ENCODE measurements at places on chromosomes 6 and 20. TPM values are rescaled to one million over a fixed set of nuclear protein-coding genes. Genes with fewer than 3 reads are reported as not detected.

DNA sequence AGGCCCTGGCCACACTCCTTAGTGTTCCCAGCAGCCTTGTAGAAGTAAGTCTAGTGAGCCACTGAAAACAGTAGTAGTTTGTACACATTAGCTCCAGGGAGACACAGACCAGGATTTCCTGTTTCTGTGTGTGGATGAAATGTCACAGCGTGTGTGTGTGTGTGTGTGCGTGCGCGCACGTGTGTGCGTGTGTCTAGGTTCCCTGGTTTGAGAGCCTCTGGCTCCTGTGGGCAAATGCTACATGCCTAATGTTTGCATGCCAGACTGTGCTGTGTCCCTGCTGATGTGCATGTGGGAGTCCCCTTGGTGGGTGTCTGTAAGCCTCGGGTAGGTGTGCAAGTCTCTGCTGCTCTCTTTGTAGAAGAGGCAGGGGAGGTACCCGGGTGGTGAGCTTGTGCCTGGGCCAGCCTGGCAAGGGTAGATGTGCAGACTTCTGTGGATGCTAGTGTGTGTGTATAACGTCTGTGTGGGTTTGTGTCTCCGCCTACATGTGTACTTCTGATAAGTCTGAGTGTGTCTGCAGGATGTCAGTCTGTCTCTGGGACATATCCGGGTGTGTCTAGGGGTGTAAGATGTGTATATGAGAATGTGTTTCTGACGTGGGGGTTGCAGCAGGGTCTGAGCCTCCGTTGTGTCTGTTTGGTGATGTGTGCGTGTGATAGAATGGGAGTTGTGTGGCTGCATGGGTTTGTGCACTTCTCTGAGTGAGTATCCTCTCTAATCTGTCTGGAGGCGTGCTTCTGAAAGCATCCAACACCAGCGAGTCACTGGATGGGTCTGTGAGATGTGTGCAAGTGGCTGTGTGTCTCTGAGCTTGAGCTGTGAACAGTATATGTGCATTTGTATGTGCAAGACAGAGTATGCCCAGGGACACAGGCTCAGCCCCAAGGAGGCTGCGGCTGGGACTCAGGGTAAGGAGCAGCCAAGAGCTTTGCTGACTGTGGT lies 19.0 kb upstream of the TLDC2 start:
- no peak for DNase-seq

CCN5 gene
- 47.1 TPM for total RNA-seq

EYS gene
- total RNA-seq: 1.4 TPM

MDFI gene
- 51.4 TPM for total RNA-seq

GRCh38 chr20:48398506-48399449 lies 429.0 kb downstream of the PREX1 start:
- DNase-seq: no peak

RAB32 gene
- total RNA-seq: 45.8 TPM

DNA sequence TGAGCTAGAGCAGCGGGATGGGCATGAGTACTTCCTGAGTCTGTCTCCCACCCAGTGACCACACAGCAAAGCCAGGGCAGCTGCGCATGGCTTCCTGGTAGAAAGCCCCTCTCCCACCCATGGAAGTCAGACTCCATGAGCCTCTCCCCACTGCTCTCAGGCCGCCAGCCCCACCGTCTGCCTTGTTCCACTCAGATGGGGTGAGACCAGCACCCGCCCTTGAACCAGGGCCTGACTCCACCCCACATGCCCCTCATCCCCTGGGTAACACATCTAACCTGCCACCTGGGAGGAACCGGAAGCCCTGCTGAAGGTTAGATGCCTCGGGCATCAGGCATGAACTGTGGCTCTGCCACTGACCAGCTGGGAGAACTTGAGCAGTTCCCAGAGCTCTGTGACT lies 227.8 kb downstream of the NRN1 start:
- no peak for DNase-seq

DNA sequence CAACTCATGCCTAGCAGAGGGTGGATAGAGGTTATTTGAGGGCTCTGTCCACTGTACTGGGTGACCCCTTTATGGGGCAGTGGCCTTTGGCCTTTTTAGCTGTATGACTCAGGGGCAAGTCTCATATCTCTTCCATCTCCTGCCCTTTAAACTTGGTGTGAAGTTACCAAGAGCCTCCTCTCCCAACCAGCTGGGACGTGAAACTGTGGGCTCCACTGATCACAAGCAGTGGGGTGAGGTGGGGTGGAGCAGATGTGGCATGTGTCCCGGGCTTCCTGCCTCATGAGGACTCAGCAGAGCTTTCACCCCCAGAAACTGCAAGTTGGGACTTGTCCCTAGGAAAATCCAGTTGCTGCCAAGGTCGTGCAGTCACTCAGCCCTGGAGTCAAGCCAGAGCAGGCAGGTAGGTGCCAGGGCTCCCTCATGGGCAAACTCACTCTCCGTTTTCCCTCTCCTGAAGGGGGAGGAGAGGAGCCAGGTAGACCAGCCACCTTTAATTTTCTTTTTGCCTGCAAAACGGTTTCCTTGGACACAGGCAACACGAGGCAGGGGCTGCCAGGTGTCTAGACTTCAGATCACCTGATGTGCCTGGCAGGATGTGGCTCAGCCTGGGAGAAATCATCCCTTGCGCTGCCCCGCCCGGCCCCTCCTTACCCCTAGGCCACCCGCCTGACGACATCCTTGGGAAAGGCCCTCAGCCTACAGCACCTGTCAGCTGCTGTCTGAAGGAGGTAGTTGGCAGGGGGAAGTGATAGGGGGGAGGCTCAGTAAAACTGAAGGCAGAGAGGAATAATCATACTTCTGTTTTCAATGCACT lies 4.0 kb downstream of the CDKN1A start:
- no peak for DNase-seq

- no peak for DNase-seq
Observed at GRCh38 chr20:50229156-50229607, 38.6 kb downstream of the CEBPB start.

DNA sequence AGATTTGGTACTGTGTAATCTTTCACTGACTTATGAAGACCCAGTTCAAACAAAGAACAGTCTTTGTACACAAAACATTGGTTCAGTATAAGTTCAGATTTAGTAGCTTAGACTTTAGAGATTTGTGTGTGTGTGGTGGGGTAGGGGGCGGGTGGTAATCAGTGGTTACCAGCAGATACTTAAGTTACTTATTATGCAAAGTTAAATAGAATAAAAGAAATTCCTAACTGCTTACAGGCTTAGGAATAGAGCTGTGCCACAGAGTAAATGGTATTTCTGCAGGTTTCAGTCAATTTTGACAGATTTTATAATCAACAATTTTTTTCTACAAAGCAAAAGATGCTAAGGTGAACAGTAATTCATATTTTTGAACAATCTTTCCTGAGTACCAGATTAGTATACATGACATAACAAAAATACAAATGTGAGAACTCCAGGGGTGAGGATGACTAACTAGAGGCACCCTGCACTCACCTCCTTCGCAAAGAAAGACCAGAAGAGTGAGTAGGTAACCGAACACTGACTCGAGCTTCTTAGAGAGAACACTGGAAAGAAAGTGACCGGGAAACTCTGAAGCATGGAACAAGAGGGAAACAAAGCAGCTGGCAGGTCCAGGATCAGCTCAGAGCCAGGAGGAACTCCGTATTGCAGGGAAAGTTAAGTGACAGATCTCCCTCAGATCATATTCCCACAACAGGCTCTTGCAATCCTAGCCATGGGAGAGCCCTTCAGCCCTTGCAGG lies 560.6 kb downstream of the COL12A1 start:
- no peak for DNase-seq

- DNase-seq: no peak
Observed at GRCh38 chr6:166662690-166663089, 35.6 kb upstream of the RPS6KA2 start.

DNA sequence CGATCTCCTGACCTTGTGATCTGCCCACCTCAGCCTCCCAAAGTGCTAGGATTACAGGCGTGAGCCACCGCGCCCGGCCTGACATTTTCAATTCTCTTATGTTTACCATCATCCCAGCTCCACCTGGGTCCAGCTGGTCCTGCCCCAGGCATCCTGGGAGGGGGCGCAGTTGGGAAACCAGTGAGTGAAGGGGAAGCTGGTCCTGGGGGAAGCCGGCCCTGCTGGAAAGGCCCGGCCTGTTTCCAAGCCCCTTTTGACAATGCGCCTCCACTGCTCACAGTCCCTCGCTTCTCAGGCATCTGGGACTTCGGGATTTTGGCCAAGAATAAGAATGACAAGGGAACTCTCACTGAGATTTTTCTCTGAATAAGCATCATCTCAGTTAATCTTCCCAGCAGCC lies 14.2 kb downstream of the SLC13A3 start:
- no peak for DNase-seq

- DNase-seq: no peak
Observed at GRCh38 chr20:1897965-1898464, 2.8 kb downstream of the SIRPA start.

RAB5IF gene
- total RNA-seq: 73.7 TPM

ZCCHC3 gene
- total RNA-seq: 13.0 TPM

DNA sequence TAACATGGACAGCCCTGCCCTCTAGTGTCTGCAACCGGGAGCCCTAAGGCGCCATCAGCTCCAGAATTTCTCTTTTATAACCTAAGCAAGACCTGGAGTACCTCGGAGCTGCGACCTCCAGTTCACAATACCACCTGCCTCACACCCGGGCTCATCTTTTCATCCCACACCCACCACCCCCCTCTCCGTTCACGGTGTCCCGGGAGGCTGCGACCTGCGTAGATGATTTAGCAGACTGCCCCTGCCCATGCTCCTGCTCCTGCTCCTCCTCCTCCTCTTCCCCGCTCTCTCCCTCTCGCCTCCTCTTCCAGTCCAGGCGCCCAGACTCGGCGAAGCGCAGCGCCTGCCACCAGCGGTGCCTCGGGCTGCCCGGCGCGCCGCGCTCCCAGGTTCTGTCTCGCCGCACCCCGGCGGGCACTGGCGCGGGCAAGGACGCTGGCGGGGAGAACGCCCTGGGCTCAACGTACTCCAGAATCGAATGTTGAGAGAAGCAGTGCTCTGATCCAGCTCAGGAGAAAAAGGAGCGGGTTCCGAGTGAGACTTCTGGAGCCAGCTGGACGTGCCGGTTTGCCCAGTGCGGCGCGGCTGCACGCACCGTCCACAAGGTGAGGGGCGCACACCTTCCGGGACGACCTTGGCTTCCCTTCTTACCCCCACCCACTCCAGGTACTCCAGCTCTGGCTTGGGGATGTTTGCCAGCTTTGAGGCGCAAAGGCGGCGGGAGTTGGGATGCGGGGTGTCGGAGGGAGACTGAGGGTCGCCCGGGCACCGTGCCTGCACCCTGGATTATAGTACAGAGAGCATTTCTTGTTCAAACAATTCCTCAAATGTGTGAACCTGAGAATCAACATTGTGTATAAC lies at the start of gene HTR1E:
TSS of gene HTR1E (plus strand) at position 310 of the 861 bp plus-strand sequence. CDS start 77,807 bp downstream, outside the sequence.
- DNase-seq: no peak

FOXQ1 gene
- total RNA-seq: not detected

DNA sequence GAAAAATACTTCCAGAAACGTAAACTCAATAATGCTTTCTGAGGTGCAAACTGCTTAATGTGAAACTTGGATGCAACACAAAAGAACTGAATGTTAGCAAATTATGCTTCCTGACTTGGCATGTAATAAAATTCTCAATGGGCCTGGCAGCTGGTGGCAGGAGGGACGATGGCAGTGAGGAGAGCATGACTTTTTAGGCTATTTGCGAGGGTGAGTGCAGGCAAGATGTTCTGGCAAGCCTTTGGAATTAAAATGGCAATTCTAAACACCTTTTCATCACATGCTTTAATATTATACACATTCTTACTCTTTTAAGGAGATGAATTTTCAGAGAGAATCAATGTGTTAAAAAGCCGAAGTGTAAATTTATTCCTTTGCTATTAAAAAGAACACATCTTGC lies 224.8 kb upstream of the CDH4 start:
- no peak for DNase-seq

- no peak for DNase-seq
Observed at GRCh38 chr6:115071962-115072361, 729.1 kb upstream of the HS3ST5 start.

DNA sequence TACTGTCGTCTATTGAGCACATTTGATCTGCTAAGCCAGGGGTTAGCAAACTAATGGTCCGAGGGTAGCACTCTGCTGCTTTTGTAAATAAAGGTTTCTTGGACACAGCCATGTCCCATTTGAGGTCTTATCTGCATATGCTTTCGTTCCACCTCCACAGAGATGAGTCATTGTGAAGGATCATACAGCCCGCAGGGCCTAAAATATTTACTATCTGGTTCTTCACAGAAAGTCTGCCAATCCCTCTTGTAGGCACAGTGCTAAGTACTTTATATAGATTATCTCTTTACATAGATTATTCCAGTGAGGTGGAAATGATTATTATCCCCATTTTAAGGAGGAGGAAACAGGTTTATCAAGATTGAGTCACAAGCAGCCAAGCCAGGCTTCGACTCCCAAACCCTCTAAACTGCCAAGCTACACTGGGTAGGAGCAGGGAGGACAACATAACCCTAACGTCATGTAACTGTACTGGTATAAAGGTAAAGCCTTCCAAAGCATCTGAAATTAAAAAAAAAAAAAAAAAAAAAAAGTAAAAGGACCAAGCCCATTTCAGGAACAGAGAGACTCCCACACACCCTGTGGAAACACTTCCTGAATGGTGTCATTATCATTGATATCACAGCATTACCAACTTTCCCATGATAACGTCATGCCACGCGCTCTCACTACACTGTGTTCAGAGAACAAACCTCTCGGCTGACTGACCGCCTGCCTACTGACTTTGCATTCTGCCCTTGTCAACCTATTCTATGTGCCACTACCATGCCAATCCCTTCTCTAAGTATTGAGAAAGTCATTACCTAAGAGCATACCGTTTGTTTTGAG lies 101.0 kb downstream of the KIF16B start:
- no peak for DNase-seq

- DNase-seq: no peak
Observed at GRCh38 chr6:132952031-132952867, 137.9 kb downstream of the RPS12 start.

DNA sequence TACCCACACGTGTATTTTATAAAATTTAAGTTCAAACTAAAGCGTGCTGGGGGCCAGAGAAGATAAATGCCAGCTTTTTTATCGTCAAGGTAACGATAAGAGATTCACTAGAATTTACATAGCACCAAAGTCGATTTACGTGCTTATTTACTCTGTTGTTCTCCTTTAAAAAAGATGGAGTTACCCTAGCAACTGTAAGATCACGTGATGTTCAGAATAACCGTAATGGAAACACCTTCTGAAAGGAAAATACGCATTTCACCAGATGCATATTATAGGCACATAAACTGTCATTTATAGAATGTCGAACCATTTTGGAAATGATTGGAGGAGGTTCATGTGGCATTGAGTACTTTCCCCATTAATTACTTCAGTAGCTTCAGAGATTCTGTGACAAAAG lies 207.6 kb downstream of the TSHZ2 start:
- DNase-seq: no peak

- no peak for DNase-seq
Observed at GRCh38 chr6:7959453-7959852, 48.9 kb upstream of the TXNDC5 start.

MICA gene
- total RNA-seq: 16.6 TPM

TFAP2C gene
- total RNA-seq: 13.7 TPM

Data from omental fat pad (tissue), 4 donors.